Psoas muscle (tissue), 8 donors: ENCODE measurements at places on chromosomes 12 and 14. TPM values are rescaled to one million over a fixed set of nuclear protein-coding genes. Genes with fewer than 3 reads are reported as not detected.

- H3K4me1 ChIP-seq, result no peaks in the 10 kb centered on the region
- H3K27me3 ChIP-seq, result no peaks in the 10 kb centered on the region
- H3K4me3 ChIP-seq, result no peak overlapping the region
These were observed 3.5 kb upstream of the KLRD1 start for GRCh38 chr12:10304161-10304574.

- no peaks in the 10 kb centered on the region for H3K27me3 ChIP-seq
- DNase-seq, result no peak
- H3K36me3 ChIP-seq, result peaks cover 14% of the 10 kb centered on the region
- H3K4me1 ChIP-seq, result peaks cover 59% of the 10 kb centered on the region
- peak overlapping the region; percentile 92 for H3K27ac ChIP-seq
These were observed 1.7 kb downstream of the NUDT4 start for GRCh38 chr12:93379326-93379980.

- no peak for DNase-seq
- no peaks in the 10 kb centered on the region for H3K4me1 ChIP-seq
These were observed 85.7 kb downstream of the MIA2 start for GRCh38 chr14:39319381-39319780.

RIMKLB gene
- total RNA-seq, result 4.6 TPM

PRH2 gene
- total RNA-seq, result not detected
